ENCODE measurements at places on chromosomes 11 and 22. TPM values are rescaled to one million over a fixed set of nuclear protein-coding genes. Genes with fewer than 3 reads are reported as not detected.

- no peak for DNase-seq
These were observed 40.0 kb upstream of the TCF20 start for GRCh38 chr22:42310291-42311015.

DNA sequence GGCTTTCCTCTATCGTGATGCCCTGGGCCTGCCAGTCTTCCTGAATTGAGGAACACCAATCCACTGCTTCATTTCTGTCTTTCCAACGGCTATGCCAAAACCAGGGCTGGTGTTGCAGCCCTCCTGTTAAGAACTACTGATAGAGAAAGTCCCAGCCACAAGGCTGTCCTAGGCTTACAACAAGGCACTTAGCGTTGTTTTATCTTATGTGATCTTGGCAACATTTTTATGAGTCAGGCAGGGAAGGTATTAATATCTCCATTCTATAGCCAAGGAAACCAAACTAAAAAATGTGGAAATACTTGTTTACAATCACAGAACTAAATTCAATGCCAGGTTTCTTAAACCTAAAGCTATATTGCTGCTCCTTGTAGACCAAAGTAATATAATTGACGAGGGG is 89.9 kb upstream of the AMOTL1 start:
- no peak for DNase-seq

DNA sequence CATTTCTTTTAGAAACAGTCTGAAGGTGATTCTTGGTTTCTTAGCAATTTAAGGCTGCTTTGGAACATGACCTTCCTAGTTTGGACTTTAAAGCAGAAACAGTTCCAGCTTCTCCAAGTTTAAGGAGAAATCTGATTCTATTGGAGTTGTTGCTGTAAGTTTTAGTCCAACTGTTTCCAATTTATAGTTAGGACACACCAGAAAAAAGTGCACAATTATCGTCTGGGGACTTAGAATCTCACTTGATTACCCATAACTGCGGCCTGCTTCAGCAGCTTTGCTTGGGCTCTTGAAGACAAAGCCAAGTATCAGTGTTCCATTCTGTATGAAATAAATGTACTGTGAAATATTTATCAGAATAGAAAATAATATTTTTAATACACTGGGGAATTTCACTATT is 246.6 kb downstream of the TMEM135 start:
- no peak for DNase-seq

DNA sequence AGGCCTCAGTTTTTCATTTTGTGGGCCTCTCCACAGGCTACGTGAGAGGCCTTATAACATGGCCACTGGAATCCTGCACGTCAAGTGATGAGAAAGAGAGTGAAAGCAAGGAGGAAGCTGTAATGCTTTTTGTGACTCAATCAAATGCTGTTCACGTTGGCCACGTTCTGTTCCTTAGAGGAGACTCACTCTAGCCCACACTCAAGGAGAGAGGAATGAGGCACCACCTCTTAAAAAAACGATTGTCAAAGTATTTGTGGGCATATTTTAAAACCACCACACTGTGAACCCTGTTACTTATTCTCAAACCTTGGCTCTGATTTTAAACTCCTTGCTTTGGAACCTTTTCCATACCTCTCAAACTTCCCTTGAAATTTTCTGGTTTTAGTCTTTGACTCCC is 705.0 kb downstream of the NELL1 start:
- no peak for DNase-seq

GRCh38 chr22:49817359-49817758 is 10.3 kb downstream of the BRD1 start:
- DNase-seq, result no peak

- DNase-seq, result no peak
These were observed 4.9 kb downstream of the CADM1 start for GRCh38 chr11:115499241-115499799.

DNA sequence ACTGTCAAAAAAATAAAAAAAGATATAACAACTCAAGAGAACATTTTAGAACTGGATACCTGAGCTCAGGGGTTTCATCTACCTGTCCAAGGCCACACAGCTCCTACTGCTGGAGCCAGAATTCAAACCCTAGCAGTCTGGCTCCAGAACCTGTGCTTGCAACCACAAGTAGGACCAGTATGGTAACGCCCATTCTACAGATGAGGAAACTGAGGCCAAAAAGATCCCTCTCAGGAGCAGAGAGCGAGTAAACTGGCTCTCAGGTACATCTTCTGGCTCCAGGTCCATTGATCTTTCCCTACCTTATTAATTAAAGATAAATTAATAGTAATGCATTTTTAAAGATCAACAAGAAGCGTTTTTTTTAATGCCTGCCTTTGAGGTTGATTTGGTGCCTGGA is 19.2 kb downstream of the P2RX3 start:
- DNase-seq, result no peak

DNA sequence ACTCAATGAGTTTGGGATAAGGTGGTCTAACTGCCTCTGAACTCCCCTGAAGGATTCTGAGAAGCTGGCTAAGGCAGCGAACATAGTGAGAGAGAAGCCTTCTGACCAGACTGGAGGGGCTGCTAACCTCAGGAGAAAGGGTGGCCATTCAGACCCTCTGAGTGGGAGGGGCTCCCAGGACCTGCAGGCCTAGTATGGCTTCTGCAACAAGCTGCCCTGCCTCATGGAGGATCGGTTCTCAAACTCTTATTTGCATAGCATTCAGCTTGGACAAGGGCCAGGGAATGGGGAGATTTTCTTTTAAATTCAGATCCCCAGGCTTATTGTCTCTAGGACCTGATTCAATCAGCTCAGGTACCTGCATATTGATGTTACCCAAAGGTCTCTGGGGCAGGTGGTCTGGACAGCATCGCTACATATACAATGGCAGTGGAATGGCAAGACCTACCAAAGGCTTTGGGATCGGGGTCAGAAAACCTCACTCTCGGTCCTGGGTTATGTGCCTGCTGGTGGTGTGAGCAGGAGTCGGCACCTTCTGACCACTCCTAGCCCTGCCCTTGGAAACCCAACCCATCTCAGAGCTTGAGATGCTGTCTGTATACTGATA is 599.1 kb downstream of the BRD1 start:
- no peak for DNase-seq

DNA sequence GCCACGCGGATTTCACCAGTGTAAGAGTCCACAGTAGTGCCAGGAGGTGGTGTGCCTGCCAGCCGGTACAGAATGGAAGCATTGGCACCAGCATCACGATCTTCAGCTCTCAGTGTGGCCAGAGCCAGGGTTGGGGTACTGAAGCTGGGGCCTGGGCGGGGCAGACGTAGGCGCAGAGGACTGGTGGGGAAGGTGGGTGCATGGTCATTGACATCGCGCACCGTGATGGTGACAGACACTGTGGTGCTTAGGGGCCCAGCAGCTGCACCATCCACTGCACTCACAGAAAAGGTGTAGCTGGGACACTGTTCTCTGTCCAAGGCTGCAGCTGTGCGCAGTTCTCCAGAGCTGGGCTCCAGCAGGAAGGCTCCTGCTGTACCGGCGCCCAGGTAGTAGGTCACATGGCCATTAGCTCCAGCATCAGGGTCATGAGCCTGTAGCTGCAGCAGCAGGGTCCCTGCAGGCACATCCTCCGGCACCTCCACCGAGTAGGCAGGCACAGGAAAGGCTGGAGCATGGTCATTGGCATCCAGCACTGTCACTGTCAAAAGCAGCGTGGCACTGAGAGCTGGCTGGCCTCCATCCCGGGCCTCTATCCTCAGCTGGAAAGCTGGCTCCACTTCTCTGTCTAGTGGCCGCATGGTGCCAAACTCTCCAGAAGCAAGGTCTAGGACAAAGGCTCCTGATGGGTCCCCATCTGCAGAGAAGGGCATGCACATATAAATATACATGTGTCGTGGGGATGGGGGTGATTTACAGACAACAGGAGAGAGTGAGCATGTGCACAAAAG is 7.9 kb upstream of the TPP1 start:
- DNase-seq, result no peak

Gene DEUP1
- total RNA-seq, result not detected

Gene BBOX1
- not detected for total RNA-seq

Gene CDHR5
- not detected for total RNA-seq

Gene JHY
- 4.4 TPM for total RNA-seq

Gene VPREB1
- not detected for total RNA-seq

Data from glomerular endothelial cell (primary cell).